ENCODE measurements at places on chromosomes 3 and 15. TPM values are rescaled to one million over a fixed set of nuclear protein-coding genes. Genes with fewer than 3 reads are reported as not detected.
A peak's percentile ranks its signal among the peaks of the same experiment; 100 is the strongest.

The SPINK8 gene
- 0.31 TPM for polyA plus RNA-seq

DNA sequence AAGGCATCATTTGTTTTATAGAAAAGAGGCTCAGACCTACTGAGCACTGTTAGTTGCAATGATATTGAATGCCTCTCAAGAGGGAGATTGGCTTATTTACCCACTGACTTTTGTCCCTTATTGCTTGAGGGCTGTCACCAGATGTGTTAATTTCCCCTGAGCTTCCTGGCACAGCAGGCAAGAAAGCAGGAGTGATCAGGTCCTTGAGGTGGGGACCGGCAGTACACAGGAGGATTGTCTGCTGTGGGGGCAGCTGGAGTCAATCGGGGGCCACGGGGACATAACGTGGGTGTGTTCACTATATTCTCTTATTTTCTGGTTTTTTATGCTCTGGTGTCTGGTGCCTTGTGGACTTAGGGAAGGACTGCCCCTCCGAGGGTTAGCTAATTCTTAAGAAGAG lies 44.6 kb downstream of the GASK1A start:
- no peak for DNase-seq

DNA sequence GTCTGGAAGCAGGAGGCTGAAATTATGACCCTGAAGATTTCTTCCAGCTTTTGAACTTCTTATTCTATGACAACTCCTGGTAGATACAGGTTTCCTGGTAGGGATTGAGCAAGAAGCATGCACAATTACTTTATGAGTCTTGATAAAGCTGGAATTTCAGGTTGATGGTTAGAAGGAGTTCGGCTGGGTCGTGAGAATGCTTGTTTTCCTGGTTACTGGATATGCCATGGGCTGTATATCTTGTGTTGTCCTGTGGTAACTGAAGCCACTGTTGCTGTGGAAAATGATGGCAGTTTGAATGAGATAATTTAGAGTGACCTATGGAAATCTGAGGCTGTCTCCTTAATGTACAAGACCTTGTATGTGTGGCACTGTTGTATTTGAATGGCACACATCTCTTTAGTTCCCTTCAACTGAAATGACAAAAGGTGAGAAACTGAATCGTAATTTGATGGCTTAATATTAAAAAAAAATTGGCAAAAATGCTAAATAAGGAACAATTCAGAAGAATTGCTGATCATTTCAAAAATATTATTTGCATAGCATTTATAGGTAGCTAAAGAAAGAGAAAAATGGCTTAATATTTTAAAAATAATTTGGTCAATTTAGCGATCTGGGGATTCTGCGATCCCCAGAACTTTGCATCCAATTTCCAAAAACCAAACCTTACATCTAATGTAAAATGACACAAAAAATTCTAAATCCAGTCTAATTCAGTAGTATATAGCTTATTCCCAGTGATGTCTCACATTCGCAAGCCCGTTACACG lies 1.1 kb upstream of the UBE2E1 start:
- no peak for DNase-seq

The LARP6 gene
- 18.5 TPM for polyA plus RNA-seq

The ACTC1 gene
- 3.7 TPM for polyA plus RNA-seq

DNA sequence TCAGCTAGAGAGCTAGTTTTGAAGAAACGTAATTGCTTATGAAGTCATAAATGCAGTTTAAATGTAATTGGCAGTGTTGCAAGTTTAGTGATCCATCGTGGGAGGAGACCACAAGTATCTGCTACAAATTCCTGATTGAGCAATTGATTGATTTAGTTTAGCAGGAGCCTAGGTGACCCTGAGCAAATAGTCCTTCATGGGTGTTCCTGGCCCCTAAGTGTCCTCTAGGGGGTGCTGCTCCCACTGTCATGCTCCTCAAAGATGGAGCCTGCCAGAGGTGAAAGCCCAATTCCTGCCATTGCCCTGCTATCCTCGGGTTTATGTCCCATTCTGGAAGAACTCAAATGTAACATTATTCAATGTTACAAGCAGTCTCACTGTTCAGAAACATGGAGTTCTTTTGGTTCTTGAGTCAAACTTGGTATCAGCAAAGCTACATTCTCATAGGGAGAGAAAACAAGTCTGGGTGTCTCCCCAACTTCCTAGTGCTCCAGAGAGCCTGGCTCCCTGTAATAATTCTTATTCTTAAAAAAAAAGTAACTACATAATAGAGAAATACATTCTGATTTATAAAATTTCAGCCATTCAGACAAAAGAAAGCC lies 29.8 kb upstream of the SENP5 start:
- DNase-seq, result no peak

The STRA6 gene
- polyA plus RNA-seq, result 26.3 TPM

DNA sequence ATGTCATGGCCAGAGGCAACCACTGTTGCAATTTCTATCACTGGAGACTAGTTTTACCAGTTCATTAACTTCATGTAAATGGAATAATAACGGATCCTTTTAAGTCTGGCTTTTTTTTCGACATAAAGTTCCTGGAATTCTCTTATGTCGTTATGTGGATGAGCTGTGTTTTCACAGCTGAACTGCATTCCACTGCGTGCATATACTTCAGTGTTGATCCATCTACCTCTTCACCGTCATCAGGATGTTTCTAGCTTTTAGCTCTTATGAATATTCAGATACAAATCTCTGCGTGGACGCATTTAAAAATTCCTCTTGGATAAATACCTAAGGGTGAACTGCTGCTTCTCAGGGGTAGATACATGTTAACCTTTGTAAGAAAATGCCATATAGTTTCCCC lies 15.6 kb upstream of the CYFIP1 start:
- no peak for DNase-seq

DNA sequence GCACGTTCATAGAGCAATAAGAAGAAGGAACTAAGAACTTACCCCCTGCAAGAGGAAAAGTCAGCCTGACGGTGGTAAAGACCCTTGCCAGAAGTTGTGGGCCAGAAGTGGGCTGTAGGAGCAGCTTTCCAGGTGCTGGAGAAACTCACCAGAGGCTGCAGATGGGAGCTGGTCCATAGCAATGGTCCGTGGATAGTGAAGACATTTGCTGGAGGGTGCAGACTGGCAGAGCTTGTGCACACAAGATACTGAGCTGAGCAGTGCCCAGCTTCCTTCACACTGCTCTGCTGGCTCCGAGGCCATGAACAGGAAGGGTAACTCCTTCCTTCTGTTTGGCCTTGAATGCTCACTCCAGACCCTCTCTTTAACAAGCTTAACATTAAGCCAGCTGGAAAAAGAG lies 149.8 kb upstream of the BNIP2 start:
- no peak for DNase-seq

- peak; percentile 41 for DNase-seq
Measured at GRCh38 chr15:25439369-25439836, 579 bp upstream of the UBE3A start.

Data from left renal cortex interstitium (tissue), 4 donors.